ENCODE measurements at places on chromosomes 3 and 15.

- DNase-seq = no peak
Measured at GRCh38 chr15:35477312-35478262, 68.4 kb downstream of the DPH6 start.

DNA sequence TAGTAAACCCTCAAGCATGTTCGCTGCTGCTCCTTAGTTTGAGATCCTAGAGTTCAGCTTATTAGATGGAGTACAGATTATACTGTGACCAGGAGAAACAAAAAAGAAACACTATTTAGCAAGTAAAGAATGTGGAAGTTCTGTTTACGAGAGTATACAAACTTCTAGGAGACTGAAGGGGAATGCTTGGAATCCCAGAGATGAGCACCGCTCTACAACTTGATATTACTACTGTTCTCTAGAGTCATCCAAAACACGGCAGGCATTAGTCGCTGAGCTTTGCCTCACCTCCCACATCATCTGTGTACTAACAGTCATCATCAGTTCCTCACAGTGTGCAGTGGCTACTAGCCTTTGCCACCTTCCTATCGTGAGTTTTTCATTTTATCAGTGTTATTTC, 121.4 kb upstream of the CHRM5 start:
- DNase-seq = no peak

GRCh38 chr3:188133646-188134045, 20.3 kb upstream of the LPP start:
- DNase-seq = no peak

- no peak for DNase-seq
Measured at GRCh38 chr3:24523988-24524727, 29.5 kb upstream of the THRB start.

DNA sequence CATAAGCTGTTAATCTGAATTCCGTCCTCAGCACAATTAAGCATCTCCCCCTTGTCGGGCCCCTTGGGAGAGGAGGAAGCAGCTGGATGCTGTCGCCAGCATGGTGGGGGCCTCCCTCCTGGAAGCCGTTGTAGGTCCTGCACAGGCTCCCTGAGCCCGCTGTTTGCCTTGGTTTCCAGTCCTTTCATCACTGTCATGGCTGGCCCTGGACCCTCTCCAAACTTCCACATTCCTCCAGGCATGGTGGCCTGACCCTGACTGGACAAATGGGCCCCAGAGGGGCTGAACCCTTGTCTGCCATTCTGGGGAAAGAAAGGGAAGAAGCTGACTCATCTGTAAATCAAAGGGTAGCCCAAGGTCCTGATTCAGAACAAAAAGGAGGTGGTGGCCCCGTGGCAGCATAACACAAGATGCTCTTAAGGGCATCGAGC, 300.5 kb upstream of the LRRFIP2 start:
- DNase-seq = no peak

DNA sequence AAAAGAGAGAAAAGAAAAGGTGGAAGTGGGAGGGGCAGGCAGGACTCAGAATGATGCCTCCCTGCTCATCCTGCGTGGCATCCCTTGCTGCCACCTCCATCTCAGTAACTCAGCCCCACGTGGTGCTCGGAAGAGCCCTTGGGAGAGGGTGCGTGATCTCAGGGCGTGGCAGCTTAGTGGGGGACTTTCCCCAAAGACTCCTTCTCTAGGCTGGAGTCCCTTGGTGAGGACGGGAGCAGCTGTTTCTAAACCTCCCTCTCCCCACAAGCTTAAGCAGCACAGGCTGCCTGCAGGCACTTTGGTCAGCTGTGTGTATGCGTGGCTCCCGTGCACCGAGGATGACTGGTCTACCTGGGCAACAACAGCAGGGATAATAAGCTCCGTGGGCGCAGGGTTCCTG, 7.4 kb upstream of the ANPEP start:
- no peak for DNase-seq

GRCh38 chr3:72938471-72939265, 50.8 kb downstream of the GXYLT2 start:
- peak; percentile 86 for DNase-seq

GRCh38 chr15:74395319-74396145, 28.1 kb upstream of the CYP11A1 start:
- no peak for DNase-seq

GRCh38 chr3:46370839-46371518, at the start of gene CCR5:
TSS of gene CCR5 (plus strand) at chr3:46370946. CDS start at chr3:46372903, 1,957 bp downstream.
- DNase-seq = no peak

GRCh38 chr3:102078401-102078800, 229.1 kb downstream of the NFKBIZ start:
- no peak for DNase-seq

GRCh38 chr3:141875893-141876380, 506 bp upstream of the ATP1B3 start:
- DNase-seq = peak; percentile 93

DNA sequence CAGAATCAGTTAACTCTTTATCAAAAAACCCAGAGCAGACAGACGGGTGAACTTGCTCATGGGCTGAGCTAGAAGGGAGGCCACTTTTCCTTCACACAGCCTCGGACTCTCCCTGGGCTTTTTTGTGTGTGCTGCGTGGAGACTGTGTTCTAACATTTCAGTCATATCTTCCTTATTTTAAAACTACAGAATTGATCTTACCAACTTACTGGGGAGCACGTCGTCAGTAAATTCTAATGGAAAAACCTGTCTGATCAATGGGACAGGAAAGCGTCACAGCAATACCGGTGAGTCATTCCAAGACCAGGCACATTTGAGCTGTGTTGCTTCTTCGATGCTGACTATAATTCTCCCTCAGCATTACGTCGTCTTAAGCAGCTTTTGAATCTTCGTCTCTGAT, 145.1 kb downstream of the LPP start:
- no peak for DNase-seq

- no peak for DNase-seq
Measured at GRCh38 chr15:90487186-90487585, 42.5 kb upstream of the CRTC3 start.

DNA sequence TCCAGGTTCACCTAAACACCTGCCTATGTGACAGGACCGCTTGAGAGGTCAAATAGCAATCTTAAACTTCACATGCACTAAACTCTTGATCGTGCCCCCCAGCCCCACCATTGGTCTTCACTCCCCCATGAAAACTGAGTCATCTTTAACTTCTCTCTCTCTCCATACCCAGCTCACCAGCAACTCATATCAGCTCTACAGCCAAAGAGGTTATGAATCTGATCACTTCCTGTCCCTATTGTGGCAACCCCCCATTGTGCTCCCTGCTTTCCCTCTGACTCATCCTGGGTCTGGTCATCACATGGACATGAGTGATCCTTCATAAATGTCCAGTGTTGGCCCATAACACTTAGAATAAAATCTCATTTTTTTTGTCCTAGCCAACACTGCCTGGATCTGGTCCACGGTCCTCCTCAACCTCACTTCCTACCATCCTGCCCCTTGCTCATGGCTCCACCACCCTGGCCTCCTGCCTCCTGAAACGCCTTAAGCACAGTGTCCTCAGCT, 103.4 kb upstream of the HACD2 start:
- no peak for DNase-seq

GRCh38 chr3:24968036-24968435, 460.0 kb upstream of the RARB start:
- DNase-seq = no peak

DNA sequence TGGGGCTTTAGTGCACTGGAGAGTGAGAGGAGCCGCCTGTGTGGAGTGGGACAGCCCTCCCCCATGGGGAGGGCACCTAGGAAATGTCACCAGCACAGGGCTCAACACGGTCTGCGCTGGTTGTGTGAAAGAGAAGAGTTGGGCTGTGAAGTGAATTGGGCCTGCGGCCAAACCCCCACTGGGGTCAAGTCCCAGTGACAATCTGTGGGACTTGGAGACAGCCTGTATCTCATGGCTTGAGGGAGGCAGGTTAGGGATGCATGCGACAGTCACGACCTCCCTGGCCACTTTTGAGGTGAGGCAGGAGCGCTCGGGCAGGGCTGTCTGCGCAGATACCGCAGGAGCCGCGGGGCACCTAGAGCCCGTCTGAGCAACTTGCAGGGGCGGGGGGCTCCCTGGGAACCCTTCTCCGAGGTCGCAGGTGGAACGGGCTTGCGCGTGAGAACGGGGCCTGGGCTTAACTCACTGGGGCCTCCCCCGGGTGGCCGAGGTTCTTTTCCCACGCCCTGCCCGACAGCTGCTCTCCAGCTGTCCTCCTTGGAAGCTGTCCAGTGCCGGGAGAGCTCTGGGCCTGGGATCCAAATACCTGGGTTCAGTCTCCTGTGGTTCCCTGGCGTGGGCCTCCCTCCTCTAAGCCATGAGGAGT, 77.4 kb downstream of the SNRK start:
- peak; percentile 84 for DNase-seq

DNA sequence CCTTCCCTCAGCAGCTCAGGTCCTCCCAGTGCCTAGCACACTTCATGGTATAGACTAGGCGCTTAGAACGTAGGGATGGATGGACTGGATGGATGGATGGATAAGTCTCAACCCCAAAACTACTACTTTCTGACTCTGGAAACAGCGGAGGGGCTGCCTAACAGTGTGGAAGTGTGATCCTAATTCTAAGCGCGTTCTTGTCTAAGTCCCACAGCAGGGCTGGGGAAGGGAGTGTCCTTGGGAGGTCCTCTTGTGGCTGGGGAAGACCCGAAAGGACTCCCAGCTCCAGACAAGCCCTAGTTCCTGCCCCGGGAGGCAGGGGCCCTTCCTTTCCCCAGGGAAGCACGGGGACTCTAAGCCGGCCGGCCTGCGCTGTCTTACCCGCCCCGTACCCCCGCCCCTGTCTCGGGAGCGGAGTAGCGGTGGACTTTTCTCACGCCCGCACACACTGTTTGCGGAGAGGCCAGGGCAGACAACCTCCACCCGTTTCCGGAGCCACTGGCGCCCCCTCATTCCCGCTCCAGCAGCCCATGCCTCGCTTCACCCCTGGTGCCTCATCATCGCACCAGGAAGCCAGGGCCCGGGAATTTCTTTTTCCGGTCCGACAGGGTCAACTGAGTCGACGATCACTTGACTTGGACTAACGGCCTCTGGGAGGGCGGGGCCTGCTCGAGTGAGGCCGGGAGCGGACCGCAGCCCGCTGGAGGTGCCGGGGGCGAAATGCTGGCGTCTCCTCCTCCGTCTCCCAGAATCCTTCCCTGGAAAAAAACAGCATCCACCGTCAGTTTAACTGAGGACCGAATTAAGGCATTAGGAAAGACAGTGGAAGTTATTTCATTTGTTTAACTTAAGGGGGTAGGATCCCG, 133.3 kb downstream of the TBC1D2B start:
- DNase-seq = peak; percentile 93

GRCh38 chr15:91549581-91549980, 303.9 kb upstream of the SLCO3A1 start:
- DNase-seq = no peak

- no peak for DNase-seq
Measured at GRCh38 chr15:48765022-48765421, 45.8 kb downstream of the CEP152 start.

DNA sequence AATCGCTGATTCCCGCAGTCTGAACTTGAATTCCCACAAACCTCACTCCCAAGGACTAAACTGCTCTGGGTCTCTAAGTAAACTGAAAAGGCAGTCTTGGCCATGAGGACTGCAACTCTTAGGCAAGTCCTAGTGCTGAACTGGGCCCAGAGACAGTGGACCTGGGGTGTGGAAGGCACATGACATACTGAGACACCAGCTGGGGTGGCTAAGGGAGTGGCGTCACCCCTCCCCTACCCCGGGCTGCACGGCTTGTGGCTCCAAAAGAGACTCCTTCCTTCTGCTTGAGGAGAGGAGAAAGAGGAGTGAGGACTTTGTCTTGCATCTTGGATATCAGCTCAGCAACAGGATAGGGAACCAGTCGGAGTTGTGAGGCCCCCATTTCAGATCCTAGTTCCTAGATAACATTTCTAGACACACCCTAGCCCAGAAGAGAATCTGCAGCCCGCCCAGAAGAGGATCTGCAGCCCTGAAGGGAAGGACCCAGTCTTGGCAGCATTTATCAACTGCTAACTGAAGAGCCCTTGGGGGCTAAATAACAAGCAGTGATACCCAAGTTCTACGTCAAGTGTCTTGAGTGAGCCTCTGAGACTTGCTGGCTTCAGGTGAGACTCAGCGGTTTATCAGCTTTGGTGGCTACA, 110.7 kb upstream of the C3orf80 start:
- no peak for DNase-seq

DNA sequence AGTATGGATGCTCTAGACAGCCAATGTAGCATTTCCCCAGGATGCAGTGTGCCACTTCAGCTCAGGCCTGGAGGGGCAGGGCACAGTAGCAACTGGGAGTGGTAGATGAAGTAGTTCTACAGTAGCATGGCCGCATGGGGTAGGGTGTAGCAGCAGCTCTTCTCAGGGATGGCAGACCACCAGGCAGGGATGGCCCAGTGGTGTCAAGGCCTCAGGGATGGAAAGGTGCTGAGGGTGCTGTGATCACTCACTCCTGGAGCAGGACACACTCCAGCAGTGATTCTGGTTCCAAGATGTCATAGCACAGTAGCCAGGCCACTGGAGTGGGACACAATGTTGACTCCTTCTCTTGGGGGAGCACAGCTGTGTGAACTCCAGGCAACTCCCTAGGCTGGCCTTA, 210.9 kb upstream of the LYSMD4 start:
- peak; percentile 48 for DNase-seq

DNA sequence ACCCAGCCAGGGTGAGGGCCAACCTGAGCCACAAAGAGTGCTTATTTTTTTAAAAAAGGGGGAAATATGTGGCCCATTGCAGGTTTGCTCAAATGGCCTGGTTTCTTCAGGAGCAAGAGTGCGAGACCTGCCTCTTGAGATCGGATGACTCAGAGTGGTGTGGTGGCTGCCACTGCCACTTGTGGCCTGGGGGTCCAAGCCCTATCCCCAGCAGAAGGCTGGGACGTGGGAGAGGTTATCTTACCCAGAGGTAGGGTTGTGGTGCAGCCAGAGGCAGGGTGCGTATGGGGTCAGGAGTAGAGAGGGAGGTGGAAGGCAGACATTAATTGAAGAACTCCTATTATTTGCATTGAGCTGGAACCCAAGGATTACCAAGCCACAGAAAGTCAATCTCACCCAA, 83.2 kb upstream of the SMAD3 start:
- DNase-seq = no peak

- DNase-seq = no peak
Measured at GRCh38 chr15:96515371-96515770, 184.9 kb downstream of the NR2F2 start.

- no peak for DNase-seq
Measured at GRCh38 chr3:89002191-89002590, 105.2 kb upstream of the EPHA3 start.

Measured in sigmoid colon (tissue), 7 donors.